ENCODE measurements at places on chromosomes 12 and 14. TPM values are rescaled to one million over a fixed set of nuclear protein-coding genes. Genes with fewer than 3 reads are reported as not detected.

Gene PCED1B
- 0.66 TPM for total RNA-seq

Gene SLCO1B1
- not detected for total RNA-seq

Gene KLRK1
- total RNA-seq = not detected

Gene GDF11
- 6.6 TPM for total RNA-seq

Gene RHOJ
- total RNA-seq = 0.22 TPM

Gene PLEKHG7
- total RNA-seq = not detected

Gene CRACR2A
- total RNA-seq = 8.3 TPM

Gene DNAJC22
- 2.6 TPM for total RNA-seq

Gene GNB3
- total RNA-seq = 3.7 TPM

Data from uterine smooth muscle cell (primary cell).